ENCODE measurements at places on chromosomes 3 and 15.
A peak's percentile ranks its signal among the peaks of the same experiment; 100 is the strongest.

DNA sequence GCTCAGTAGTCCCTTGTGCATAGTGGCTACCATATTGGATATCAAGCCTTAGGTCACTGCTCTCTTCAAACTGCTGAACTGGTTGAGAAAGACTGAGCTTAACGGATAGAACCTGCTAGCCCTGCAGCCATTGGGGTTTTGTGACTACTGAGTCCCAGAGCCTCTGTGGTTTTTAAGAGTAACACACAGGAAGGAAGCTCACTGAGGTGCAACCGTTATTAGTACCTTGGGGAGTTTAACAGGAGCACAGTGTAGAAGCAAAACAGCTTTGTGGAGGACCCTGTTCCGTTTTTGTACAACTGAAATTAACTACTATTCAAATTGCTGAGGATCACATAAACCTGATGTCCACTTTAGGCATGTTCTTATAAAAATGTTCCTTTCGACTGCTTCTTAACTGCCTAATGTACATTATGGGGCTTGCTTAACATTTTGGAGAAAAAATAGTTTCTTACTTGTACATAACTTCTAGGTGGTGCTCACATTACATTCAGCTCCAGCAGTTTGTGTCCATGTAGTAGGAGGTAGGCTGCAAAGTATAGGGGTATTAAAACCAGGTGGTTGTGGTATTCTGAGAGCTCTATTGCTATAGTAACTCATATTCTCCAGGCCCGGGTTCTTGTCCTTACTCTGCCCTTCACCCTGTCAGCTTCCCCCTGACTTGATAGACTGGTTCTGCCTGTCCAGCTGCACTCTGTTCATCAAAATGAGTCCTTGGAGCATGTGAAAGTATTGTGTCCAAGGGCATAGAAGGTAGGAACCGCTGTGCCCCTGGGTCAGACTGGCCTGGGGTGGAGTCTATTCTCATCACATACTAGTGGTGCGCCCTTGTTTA, 17.3 kb downstream of the PXK start:
- no peak for DNase-seq

- no peak for DNase-seq
Measured at GRCh38 chr15:66187271-66187670, 66.3 kb downstream of the MEGF11 start.

DNA sequence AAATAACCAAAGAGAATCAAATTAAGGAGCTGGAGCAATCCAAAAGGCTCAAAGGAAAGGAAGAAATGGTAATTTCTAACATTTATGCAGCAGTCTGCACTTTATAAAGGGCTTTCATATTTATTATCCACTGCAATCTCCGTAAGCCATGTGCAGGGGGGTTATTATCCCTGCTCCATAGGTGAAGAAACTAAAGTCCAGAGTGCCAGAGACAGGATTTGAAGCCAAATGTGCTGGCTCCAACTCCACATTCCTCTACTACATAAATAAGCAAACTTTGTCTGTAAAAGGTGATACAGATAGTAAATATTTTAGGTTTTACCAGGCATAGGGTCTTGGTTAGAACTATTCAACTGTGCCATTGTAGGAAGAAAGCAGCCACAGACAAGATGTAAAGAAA, 221.4 kb downstream of the MINAR1 start:
- no peak for DNase-seq

- no peak for DNase-seq
Measured at GRCh38 chr3:160437083-160437455, 12.5 kb downstream of the TRIM59 start.

GRCh38 chr3:52568069-52568468, 31.7 kb downstream of the UQCC5 start:
- DNase-seq: no peak

GRCh38 chr3:82087958-82088357, 326.5 kb upstream of the GBE1 start:
- no peak for DNase-seq

DNA sequence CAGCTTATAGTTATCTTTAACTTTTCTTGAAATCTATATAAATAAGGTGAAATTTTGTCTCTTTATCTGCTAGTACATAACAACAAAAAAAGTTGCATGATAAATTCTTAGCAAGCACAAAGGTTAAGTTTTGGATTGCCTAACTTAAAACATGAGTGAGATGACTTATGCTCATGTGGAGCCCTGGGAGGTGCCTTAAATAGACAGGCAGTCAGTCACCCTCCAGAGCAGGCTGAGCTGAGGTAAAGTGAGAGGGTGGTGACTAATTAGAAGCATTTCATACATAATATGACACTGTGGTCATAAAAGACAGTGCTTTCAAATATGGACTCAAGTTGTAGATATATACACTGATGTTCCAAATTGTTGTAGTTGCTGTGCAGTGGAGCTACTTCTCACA, 14.6 kb upstream of the MME start:
- no peak for DNase-seq

DNA sequence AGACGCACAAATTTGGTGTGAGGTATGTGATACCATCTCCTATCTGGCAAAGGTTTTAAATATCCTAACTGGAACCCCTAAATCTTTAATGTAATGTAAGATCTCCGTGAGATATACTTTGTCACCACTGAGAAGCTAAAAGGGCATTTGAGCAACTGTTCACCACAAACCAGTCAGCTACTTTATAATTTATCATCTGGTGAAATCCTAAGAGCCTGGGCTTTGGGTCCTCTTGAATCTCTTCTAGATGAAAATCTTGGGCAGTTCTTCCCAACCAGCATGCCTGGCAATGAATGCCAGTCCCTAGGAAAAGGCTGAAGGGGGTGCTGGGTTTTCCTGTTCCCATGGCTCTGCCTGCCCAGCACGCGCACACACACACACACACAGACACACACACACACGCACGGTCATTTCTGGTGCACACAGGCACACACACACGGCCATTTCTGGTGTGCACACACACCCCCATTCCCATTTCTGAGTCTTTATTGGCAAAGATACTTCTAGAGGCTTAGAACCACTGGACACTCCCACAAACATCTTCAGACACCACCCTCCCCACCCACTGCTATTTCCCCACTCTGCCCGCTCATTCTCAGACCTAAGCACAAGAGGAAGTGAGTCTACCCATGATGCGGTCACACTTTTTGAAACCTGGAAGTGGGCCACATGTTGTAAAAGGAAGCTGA, 72.6 kb downstream of the MYO1E start:
- DNase-seq: peak; percentile 54

- no peak for DNase-seq
Measured at GRCh38 chr3:74165211-74165610, 449.2 kb downstream of the CNTN3 start.

- DNase-seq: no peak
Measured at GRCh38 chr3:66592016-66592761, 91.4 kb upstream of the LRIG1 start.

DNA sequence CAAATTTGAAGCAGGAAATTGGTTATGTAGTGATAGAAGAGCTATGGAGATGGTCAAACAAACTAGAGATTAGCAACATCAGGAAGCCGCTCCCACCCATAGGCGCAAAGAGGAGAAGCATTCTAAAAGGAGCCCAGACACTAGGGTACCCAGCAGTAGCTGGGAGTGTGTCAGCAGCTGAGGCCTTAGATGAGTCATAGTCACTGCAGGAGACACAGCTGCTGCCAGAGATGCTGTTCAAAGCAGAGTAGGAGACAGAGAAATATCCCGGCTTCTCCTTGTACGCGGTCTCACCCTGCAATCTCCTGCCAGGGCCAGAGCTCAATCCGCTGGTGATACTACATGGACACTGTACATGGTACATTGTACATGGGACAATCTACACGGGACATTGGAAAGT, 61.9 kb downstream of the VGLL3 start:
- no peak for DNase-seq
